ENCODE measurements at places on chromosomes 3 and 15.

DNA sequence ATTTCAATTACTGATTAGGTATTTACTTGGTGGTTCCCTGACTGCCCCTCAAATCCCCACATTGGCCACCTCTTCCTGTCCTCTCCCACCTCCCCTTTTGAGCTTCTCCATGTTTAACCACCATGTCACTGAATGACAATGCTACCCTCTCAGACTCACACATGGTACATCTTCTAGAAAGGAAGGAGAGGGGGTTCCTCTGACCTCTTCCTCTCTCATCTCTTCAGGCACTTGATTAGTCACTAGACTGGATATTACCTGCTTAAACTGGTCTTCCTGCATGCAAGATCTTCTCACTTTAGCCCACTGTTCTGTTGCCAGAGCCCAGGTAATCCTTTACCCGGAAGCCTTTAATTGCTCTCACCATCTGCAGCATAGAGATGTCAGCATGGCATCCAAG lies 64.9 kb downstream of the DIPK2A start:
- no peak for DNase-seq

GRCh38 chr3:10438902-10439610 lies 66.3 kb downstream of the ATP2B2 start:
- DNase-seq, result no peak

DNA sequence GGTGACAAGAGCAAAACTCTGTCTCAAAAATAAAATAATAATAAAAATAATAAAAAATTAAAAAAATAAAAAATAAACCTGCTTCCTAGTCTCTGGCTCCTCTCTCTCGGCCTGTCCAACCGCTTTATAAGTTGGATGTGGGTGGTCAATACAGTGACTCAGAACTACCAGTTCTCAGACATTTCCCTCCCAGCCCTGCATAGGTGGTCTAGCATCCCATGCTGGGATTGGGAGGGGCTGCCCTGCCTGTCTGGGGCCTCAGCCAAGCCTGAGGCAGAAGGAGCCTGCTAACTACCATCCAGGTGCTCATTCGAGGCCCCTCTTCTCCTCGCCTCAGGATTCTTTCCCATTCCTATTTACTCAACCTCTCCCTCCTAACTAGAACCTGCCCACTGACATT lies 33.3 kb upstream of the BLM start:
- no peak for DNase-seq

DNA sequence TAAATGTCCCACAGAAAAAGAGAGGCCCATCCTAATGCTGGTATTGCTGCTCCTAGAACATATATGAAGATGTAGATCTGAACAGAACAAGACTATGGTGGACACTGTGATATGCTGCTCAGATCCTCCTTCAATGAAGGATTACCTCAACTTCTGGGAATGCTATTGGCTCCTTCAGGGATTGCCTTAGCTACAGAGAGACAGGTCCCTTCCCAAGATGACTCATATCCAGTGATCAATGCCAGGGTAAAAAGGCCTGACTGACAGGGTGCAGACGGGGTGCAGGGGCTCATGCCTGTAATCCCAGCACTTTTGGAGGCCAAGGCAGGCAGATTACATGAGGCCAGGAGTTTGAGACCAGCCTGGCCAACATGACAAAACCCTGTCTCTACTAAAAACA lies 20.5 kb upstream of the STAG1 start:
- DNase-seq, result no peak

DNA sequence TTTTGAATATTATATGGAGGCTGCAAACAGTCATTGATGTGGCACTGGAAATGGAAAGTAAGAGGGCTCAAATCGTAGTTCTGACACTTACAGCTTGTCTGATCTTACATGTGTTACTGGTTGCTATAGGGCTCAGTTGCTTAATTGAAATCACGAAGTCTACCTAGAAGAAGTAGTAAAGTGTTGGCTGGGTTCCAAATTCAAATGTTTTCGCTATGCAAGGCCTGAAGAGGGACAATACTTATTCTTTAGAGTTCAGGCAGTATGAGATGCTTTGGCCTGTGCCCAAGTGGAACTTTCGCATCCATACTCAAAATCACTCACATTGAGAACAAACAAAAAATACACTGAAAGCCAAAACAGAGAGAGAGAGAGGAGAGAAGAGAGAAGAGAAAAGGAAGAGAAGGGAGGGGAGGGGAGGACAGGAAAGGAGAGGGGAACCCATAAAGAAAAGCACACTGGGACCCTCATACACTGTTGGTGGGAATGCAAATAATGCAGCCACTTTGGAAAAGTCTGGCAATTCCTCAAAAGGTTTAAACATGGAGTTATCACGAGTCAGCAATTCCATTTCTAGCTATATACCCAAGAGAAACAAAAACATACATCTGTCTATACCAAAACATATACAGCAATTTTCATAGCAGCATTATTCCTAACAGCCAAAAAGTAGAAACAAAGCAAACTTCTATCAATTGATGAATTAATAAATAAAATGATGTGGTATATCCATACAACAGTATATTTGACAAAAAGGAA lies 2.9 kb upstream of the FXR1 start:
- no peak for DNase-seq

DNA sequence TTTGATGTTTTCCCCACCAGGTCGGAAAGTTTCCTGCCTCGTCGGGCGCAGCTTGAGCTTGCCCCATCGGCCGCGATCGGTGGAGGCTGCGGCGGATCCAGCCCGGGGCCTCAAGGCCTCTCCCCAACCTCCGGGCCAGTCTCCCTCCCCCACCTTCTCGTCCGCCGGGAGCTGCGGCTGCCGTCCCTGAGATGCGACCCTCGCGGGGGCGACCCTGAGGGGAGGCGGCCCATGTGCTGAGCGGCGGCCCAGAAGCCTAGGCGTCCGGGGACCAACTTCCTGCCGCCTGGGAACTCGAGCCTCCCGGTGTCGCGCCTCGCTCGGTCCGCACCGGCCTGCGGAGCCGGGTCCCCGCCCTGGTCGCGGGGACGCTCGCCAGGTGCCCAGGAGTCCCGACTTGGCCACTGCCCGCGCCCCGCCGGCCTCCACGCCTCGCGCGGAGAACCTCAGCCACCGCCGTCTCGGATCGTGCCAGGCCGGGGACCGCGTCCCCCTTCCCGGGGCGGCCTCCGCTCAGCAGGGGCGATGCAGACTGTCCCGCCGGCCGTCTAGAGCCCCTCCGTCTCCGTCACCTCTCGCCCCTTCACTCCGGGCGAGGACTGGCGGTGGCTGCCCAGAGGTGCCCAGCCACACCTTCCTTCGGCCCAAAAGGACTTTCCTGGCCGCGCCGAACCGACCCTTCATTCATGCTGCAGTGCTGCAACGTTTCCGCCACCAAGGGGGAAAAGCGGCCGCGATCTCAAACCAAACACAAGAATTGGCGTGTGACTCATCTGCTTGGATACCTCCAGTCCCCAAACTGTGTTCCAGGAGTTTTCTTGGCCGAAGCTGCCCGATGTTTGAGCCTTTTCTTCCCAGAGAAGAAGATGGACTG lies 656 bp downstream of the SLMAP start:
- peak; percentile 2 for DNase-seq

DNA sequence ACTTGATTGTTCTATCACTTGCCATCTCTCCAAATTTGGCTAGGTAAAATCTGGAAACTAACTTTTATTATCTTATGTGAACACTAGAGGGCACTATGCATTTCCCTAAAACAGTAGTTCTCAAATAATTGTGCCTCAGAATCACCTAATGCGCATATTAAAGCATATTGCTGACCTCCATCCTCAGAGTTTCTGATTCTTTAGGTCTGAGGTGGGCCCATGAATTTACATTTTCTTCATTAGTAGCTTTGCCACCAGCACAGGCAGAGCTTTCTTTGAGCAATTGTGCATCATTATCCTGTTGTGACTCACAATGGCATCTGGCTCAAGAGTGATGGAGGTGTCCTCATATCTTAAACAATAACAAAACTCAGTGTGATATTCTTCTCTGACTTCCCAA lies 17.5 kb upstream of the BCHE start:
- DNase-seq, result no peak

DNA sequence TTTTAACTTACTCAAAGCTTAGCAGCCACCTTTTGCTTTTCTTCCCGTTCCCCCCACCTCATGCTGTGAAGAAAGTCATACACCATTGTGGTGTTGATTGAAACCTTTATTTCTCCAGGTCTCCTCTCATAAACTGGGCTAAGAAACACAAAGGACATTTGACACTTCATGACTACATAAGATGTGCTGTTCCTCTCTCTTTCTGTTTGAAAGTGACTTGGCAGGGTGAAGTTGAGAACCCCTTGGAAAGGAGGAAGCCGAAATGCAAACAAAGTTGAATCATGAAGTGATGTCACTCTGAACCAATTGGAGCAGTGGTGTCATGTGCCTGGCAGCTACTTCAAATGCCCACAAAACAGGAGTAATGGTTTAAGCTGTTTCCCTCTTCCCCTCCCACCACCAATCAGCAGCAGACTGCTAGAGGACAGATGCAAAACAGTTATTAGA lies 174.7 kb downstream of the IGF1R start:
- no peak for DNase-seq

GRCh38 chr15:89130201-89130600 lies 41.9 kb downstream of the ABHD2 start:
- no peak for DNase-seq

GRCh38 chr3:33250712-33251111 lies 26.5 kb upstream of the FBXL2 start:
- DNase-seq, result no peak

DNA sequence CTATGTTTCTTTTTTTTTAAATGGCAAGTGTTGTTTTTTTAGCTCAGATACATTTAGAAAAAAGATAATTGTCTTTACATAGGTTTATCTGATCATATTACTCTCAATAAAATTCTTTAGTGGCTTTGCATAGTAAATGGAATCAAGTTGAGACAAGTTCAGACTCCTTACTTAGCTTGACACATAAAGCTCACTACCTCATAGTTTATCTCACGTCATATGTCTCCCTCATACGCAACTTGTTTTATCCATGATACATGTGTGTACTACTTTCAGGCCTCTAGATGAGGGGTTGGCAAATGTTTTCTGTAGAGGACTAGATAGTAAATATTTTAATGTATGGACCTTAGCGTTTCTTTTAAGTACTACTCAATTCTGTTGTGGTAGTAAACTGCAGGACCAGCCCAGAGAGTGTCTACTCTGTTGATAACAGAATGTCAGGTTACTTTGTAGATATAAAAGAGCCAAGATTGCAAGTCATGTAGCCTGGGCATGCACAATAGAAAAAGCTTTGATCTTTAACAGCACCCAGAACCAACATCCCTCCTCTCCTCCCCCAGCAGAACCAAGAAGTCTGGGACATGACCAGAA lies 28.2 kb upstream of the MGA start:
- DNase-seq, result no peak

- DNase-seq, result no peak
Measured at GRCh38 chr3:177229791-177230190, 32.5 kb upstream of the TBL1XR1 start.

DNA sequence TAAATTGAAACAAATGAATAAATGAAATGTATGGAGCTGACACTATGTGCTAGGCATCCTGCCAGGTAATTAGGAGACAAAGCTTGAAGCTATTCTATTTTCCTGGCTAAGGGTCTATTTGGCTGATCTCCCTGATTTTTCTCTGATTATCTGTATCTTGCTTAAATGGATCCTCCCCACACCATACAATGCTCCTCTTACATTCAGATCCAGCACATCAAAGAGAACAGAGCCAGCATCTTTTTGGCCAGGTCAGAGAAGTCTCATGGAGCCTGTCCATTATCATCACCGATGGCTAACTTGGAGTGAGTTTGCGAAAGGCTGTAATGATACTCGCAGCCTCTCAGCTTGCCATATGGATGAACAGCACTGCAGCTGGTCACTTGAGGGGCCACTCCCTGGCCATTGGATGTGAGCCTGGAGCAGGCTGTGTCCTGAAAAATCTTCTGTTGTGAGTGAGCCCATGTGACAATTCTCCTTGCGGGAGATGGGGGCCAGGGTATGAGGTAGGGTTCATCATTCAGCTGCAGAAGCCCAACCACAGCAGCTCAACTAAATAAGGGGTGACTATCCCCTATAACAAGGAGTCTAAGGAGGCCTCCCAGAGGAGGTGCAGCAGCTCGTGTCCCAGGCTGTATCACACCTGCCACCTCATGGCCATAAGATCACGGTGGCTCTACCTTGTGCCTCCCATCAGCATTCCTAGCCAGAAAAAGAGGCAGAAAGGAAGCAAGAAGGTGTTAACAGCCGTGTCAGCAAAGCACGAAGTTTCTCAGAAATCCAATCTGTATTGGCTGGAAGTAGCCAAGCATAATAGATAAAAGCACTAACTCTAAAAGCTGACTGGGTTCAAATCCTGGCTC lies 69.3 kb upstream of the ST8SIA2 start:
- DNase-seq, result no peak

DNA sequence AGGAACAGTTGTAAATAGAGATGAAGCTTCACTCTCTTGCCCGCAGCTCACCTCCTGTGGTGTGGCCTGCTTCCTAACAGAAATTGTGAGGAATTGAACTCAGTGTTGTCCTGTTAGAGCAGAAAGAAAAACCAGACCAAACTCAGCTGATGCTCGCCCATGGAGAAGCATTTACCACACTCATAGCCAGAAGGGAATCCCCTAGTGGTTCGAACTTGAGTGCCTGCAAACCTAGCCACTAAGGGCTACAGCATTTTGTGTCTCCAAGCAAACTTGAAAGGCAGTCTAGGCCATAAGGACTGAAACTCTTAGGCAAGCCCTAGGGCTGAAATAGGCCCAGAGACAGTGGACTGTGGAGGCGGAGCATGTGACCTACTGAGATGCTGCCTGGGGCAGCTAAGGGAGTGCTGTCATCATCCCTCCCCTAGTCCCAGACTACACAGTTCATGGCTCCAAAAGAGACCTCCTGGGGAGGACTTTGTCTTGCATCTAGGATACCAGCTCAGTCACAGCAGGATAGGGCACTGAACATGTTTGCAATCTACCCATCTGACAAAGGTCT lies 44.5 kb upstream of the MCTP2 start:
- no peak for DNase-seq

GRCh38 chr15:70435369-70435768 lies 328.0 kb downstream of the UACA start:
- DNase-seq, result no peak

- no peak for DNase-seq
Measured at GRCh38 chr3:171090321-171090720, 63.8 kb upstream of the SLC2A2 start.

DNA sequence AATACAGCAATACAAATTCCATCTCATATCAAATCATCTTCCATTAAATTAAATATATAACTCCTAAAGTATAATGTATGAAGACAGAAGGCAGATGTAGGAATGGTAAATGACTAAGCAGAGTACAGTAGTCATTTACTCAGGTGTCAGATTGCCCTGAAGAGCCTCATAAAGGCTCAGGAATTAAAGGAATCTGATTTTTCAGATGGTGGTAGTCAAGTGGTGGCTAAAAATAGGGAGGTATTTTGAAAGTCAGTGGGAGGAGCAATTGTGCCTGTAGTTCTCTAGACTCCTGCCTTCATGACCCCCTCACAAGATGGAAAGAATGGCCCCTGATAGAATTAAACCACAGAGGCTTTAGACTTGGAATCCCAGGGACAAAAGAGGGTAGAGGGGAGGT lies 142.7 kb upstream of the SYNPR start:
- no peak for DNase-seq

GRCh38 chr3:5143464-5143863 lies 21.4 kb downstream of the ARL8B start:
- no peak for DNase-seq

GRCh38 chr15:70033529-70034140 lies 64.1 kb downstream of the TLE3 start:
- no peak for DNase-seq

- no peak for DNase-seq
Measured at GRCh38 chr3:69458803-69459365, 73.0 kb upstream of the FRMD4B start.

- no peak for DNase-seq
Measured at GRCh38 chr15:35256141-35256540, 171.0 kb upstream of the NANOGP8 start.

Measured in stimulated activated CD4-positive, alpha-beta T cell treated with anti-CD3 and anti-CD28 coated beads, TNF-alpha, amount 100 ng/mL, for 4 hours (primary cell).